ENCODE measurements at places on chromosomes 7 and 10.

DNA sequence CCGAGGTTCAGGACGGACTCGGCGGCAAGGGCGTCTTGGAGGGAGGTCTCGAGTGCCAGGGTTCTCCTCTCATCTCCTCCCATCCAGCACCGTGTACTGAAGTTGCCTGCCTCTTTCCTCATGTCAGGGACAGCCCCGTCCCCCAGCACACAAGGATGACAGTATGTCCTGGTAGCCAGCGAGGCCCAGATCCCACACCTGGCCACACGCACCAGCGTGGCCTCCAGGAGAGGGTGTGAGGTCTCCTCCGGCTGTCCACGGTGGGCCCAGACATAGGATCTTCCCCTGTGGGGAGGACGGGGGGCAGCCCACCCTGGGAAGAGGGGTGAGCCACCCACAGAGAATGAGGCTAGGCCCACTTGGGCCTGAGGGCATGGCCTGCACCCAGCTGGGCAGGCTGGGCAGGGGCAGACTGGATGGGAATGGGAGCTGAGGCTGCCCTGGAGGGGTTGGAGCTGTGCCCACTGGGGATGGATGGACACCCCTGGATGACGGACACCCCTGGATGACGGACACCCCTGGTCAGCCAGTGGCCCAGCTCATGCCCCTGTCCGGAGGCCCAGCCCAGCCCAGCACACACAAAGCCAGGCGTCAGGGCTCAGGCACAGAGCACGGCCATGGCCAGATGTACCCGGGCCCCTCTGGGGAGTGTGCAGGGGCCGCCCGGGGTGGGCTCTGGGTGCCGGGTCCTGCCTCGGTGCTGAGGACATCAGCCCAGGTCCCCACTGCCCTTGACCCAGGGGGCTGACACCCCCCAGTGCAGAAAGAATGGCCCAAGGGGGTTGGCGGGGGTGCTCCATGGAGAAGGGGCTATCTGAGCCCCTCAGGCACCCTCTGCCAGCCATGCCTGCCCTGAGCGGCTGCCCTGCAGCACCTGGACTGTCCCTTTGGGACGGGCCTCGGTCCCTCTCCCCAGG, 30.9 kb upstream of the CFAP46 start:
- no peak for DNase-seq

GRCh38 chr10:6716516-6716915, 136.4 kb upstream of the PRKCQ start:
- no peak for DNase-seq

DNA sequence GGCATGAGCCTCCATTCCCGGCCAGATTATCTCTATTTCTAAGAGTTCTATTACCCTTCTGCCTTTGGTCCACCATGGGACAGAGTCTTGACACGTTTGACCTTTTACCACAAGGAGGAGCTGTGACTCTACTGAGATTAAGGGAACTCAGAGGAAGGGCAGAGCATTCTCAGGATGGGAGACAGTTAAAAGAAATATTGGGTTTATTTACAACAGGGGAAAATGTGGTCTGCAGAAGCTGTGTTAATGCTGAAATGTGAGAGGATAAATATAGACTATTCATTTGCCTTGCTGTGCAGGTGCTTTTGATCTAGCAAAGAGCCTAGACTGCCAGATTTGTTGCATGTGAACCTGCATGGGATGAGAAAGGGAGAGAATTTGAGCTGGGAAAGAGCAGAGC, 45.8 kb upstream of the PRSS58 start:
- no peak for DNase-seq

- DNase-seq, result no peak
These were observed 106.7 kb downstream of the SNX10 start for GRCh38 chr7:26398427-26398755.

DNA sequence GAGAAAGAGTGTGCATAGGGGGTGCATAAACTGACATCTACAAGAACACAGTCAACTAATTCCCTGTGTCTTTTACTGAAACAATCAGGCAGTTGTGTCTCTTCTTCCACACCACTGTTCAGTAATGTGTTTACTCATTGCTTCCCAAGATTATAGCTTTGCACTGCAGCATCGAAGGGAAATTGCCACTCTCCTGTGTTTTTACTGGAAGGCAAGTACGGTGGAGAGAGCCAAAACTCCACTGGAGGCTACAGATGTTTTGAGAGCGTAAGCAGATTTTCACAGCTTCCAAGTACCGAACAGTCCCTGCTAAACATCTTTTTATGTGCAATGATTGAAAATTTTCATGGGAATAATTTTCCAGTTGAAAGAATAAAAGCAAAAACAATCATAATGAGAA, 510.5 kb upstream of the AKR1E2 start:
- DNase-seq, result no peak

DNA sequence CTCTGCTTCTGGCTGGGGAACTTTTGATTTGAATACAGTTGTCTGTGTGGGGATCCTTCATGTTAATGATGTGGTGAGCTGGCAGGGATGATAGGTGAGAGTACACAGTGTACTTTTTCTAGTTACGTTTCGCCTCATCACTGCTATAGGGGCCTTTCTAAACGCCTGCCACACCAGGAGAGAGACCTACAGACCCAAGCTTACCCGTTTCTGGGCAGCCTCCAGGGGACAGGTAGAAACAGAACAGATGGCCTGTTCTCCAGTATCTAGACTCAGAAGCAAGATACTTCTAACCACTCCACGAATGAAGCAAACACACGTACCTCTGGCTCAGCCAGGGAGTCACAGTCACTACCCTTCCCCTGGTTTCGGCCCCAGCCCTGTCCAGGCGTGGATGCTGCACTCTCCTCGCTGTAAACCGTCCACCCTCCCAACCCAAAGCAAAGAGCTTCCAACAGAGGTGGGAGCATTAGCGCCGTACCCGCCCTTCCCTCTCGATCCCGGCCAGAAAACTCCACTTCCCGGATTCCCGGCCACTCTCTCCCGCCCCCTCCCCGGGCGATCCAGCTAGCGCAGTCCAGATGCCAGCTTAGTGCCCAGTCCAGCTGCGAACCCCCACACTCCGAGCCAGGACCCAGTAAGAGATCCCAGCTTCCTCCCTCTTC, 1.2 kb downstream of the CCDC6 start:
- DNase-seq, result no peak

- no peak for DNase-seq
These were observed 170.9 kb upstream of the ASAH2 start for GRCh38 chr10:50422259-50422658.

DNA sequence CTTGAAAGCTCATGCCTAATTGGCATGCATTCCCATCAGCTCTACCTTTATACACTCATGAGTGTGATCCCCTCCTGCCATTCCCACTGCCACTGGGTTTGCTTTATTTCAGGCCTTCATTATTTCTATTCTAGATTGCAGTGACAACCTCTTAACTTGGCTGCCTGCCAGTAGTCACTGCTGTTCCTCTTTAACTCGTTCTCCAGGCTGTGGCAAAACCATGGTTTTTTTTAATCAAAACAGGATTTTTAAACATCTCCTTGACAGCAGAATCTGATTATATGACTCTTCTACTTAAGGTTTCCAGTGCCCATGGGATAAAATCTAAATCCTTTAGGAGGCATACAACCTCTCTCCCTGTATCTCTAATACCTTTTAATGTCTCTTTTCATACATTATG, 223.7 kb upstream of the PCDH15 start:
- DNase-seq, result no peak

GRCh38 chr10:71024490-71024889, 136.1 kb upstream of the PCBD1 start:
- no peak for DNase-seq

- no peak for DNase-seq
These were observed 122.9 kb downstream of the LYZL1 start for GRCh38 chr10:29411666-29412315.

DNA sequence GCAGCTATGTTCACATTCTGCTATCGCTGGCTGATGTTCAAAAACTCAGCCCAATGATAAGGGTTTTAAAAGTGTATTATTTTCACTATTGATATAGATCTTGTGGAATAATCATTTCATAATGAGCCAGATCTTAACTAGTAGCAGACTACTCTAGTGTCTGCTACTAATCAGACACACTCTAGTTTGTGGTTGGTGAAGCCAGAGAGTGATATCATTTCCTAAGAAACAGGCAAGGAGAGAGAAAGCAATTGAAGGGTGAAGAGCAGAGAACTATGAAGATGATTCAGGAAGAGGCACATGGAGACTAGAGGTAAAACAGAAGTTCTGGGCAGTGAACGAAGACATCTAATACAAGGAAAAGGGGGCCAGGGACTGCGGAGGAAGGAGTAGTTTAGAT, 58.2 kb upstream of the BET1 start:
- no peak for DNase-seq

DNA sequence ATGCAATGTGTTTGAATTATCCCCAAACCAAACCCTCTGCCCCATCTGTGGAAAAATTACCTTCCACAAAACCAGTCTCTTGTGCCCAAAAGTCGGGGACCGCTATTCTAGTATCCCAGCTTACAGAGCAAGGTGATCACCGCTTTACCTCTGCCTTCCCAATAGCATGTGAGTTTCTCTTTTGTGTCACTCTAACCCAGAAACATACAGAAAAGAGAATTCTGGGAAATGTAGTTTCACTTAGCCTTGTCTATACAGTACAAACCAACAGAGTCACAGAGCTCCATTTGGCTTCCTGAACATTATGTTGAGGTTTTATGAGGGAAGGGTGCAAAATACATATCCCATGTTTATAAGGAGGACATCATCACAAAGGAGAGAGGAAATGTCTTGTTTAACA, 260.3 kb upstream of the MINDY3 start:
- no peak for DNase-seq

DNA sequence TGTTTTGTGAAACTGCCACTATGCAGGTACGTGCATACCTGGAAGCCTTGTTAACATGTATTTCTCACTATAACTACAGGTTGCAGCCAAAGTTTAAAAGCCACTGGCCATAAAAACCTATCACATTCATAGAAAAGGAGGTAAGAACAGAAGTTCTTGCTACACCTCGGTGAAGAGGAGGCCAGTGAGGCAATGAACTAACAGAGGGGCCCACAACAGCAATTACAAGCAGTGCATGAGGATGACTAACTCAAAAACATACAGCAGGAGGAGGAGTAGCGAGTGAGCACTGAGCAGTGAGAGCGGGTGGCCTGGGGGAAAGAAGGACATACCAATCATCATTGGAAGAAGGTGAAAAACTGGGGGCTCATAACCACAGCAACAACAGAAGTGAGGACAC, 51.6 kb downstream of the NUDCD3 start:
- DNase-seq, result no peak

DNA sequence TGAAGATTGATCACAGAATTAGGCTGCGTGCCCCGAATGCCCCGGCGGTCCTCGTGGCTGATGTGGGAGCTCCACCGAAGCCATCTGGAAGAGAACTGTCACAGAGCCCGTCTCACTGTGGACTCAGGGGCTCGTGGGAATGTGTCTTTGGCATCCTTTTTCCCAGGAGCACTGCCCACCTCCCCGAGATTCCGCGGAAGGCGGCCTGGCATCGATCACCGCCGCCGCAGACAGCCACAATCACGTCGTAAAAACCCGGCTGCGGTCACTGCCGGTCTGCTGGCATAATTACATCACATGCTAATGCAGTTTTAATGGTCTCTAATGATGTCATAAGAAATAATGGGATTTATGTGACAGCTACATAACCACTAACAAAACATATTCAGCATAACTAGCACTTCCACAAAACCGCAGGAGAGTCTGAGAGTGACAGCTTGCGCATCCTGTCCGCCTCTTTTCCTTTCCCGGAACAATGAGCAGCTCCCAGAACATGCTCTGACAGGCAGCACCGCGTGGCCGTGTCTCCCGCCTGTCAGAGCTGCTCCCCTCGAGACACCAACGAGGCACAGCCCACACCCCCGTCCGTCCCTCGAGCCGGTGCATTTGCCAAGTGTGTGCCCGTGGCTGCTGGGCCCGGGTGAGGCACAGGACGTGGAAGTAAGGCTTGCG, 490.0 kb downstream of the PTPRN2 start:
- DNase-seq, result no peak

GRCh38 chr10:28219251-28219650, 83.6 kb downstream of the MPP7 start:
- DNase-seq, result no peak

- DNase-seq, result no peak
These were observed 1.7 kb upstream of the SUMF2 start for GRCh38 chr7:56062382-56062781.

DNA sequence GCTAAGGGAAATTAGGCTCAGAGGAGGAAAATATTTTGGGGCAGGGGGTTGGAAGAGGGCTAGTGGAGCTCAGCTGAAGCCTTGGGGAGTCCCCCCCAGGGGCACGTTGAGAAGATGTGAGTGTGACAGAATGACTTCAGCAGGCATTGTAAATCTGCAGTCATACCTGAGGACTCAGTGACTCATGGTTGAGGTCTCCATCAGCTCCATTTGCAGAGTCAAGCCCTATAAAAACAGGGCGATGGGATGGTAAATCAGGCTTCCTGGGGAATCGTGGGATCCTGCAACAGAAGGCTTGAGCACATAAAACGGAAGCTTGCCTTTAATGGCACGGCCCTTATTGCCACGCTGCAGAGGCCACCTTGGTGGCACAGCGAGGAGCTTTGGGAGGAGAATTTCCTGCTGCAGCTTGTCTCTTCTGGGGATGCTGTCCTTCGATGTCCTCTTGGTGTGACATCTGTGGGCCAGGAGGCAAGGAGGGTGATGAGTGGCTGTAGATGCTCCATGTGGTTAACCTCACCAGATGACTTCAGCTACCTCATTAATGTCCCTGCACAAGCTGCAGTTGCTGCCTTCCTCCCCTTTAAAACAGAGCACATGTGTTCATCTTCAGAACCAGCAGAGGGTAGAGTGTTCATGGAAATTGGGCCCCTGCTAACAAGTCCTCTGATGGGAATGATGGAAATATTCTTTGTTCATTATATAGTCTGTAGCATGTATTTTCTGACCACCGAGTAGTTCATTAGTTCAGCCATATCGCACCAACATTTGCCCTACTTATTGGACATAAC, 285.9 kb downstream of the LRMDA start:
- no peak for DNase-seq
